ENCODE measurements at places on chromosomes 12 and 14. TPM values are rescaled to one million over a fixed set of nuclear protein-coding genes. Genes with fewer than 3 reads are reported as not detected.

DNA sequence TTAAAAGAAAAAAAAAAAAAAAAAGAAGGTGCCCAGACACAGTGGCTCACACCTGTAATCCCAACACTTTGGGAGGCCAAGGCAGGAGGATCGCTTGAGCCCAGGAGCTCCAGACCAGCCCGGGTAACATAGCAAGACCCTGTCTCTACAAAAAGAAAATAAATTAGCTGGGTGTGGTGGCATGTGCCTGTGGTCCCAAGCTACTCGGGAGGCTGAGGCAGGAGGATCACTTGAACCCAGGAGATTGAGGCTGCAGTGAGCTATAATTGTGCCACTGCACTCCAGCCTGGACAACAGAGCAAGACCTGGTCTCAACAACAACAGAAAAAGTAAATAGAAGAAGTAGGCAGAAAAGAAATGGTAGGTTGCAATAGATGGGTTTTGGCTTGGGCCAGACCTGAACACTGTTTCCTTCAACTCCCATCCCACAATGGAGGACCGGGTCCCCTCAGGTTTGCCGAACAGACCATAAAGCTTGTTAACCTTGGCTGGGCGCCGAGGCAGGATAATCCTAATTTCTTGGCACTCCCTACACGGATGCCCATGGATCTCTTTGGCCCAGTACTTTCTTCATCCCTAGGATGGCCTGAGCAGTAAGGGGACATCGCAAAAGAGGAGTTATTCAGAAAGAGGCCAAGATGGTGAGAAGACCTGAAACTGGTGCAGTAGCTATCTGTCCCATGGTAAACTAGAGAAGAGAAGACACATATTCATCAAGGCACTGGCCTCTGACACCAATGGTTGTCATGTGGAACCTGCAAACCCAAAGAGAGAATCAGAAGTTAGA, 165.5 kb upstream of the CCND2 start:
- no peaks in the 10 kb centered on the region for H3K36me3 ChIP-seq
- no peak for DNase-seq
- H3K4me1 ChIP-seq: no peaks in the 10 kb centered on the region
- H3K27me3 ChIP-seq: no peaks in the 10 kb centered on the region

DNA sequence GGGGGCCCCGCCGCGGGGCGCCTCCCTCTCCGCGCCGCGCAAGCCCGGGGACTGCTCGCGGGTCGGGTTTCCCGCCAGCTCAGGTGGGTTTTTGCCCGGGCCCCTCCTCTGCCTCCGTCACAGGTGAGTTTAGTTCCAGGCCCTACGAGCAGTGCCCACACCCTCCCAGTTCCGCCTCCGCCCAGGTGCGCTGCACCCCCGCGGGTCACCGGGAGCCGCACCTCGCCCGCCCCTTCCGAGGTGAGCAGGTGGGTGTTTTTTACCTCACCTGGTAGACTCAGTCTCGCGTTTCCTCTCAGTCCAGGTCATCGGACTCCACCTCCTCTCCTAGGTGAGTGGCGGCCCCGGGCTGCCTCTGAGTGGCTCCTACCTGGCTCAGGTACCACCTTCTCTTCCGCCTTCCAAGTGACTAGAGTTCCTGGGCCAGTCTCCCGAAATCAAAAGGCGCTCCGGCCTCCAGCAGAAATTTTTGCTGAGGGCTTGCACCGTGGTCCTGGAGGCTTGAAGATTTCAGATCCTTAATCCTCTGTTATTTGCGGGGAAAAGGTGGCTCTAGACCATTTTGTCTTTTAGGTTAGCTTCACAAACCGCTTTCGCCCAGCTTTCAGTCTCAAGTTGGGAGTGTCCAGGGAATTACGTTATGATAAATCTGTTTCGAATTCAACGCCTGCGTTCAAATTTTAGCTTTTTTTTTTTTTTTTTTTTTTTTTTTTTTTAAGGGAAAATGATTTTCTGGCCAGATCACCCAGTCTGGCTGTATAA, at the start of gene TMEM30B:
TSS of gene TMEM30B (minus strand) at position 153 of the 762 bp plus-strand sequence. CDS start 191 bp downstream, outside the sequence.
- H3K27me3 ChIP-seq: peaks cover 26% of the 10 kb centered on the region
- peak within 1 kb of the TSS; percentile 33 for H3K4me3 ChIP-seq
- no peaks in the 10 kb centered on the region for H3K36me3 ChIP-seq
- DNase-seq: no peak
- H3K27ac ChIP-seq: no peak within 1 kb of the TSS

- peak overlapping the region; percentile 88 for H3K27ac ChIP-seq
- H3K4me3 ChIP-seq: peak overlapping the region; percentile 48
- H3K4me1 ChIP-seq: peaks cover 3% of the 10 kb centered on the region
- DNase-seq: peak; percentile 82
- no peaks in the 10 kb centered on the region for H3K36me3 ChIP-seq
Observed at GRCh38 chr12:25436206-25437030, 116.7 kb downstream of the LMNTD1 start.

The CCDC184 gene
- total RNA-seq: 0.74 TPM

GRCh38 chr14:105456736-105457617, 17.6 kb upstream of the CRIP2 start:
- DNase-seq: no peak
- no peak overlapping the region for H3K27ac ChIP-seq
- no peaks in the 10 kb centered on the region for H3K36me3 ChIP-seq
- H3K27me3 ChIP-seq: no peaks in the 10 kb centered on the region
- H3K4me3 ChIP-seq: no peak overlapping the region
- H3K4me1 ChIP-seq: no peaks in the 10 kb centered on the region

The KRT75 gene
- total RNA-seq: 0.15 TPM

GRCh38 chr12:122051231-122051876, 27.2 kb upstream of the MLXIP start:
- H3K4me1 ChIP-seq: peaks cover 4% of the 10 kb centered on the region
- no peak overlapping the region for H3K27ac ChIP-seq
- DNase-seq: no peak
- H3K27me3 ChIP-seq: no peaks in the 10 kb centered on the region
- no peaks in the 10 kb centered on the region for H3K36me3 ChIP-seq
- no peak overlapping the region for H3K4me3 ChIP-seq

DNA sequence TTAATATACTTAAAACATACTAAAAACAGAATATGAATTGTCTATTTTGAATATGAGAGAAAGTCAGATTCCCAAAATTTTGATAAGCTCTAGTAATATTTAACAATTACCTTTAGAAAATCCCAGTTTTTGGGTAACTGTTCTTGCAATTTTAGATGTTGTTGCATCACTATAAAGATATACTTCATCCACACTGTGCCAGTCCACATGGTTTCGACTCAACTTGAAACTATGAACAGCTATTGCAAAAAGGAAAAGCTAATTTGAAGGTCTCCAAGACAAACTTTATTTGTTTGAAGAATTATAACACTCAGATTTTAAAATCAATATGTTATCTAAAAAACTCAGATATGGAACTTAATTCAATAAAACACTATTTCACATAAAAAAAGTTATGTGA, 59.9 kb downstream of the DDHD1 start:
- H3K27ac ChIP-seq: no peak overlapping the region
- H3K4me1 ChIP-seq: no peaks in the 10 kb centered on the region
- no peak overlapping the region for H3K4me3 ChIP-seq
- no peak for DNase-seq
- no peaks in the 10 kb centered on the region for H3K36me3 ChIP-seq
- H3K27me3 ChIP-seq: no peaks in the 10 kb centered on the region

The GPN3 gene
- total RNA-seq: 39.0 TPM

The MFAP5 gene
- total RNA-seq: not detected

DNA sequence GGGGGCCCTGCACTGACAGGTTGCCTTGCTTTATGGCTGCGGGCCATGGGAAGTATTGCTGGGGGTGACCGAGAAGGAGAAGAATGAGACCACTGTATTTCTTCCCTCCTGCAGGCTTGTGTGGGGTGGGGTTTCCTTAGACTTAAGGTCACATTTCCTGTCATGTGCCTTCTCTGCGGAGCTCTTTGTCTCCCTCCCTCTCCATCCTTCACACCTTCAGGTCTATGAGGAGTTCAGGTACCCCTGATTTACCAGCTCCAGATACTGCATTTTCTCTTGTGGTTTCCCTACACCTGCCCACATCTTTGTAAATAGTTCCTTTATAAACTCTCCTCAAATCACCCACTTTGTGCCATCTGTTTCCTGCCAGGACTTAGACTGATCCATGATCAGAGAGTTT, 3.6 kb downstream of the FNTB start:
- DNase-seq: no peak
- no peak overlapping the region for H3K27ac ChIP-seq

The TSPAN19 gene
- total RNA-seq: not detected

GRCh38 chr12:118617611-118618450, 241.5 kb downstream of the SUDS3 start:
- no peak overlapping the region for H3K27ac ChIP-seq
- no peak for DNase-seq
- no peaks in the 10 kb centered on the region for H3K27me3 ChIP-seq
- no peaks in the 10 kb centered on the region for H3K36me3 ChIP-seq
- H3K4me3 ChIP-seq: no peak overlapping the region

The TAS2R9 gene
- total RNA-seq: not detected

The PLEKHD1 gene
- 0.08 TPM for total RNA-seq

DNA sequence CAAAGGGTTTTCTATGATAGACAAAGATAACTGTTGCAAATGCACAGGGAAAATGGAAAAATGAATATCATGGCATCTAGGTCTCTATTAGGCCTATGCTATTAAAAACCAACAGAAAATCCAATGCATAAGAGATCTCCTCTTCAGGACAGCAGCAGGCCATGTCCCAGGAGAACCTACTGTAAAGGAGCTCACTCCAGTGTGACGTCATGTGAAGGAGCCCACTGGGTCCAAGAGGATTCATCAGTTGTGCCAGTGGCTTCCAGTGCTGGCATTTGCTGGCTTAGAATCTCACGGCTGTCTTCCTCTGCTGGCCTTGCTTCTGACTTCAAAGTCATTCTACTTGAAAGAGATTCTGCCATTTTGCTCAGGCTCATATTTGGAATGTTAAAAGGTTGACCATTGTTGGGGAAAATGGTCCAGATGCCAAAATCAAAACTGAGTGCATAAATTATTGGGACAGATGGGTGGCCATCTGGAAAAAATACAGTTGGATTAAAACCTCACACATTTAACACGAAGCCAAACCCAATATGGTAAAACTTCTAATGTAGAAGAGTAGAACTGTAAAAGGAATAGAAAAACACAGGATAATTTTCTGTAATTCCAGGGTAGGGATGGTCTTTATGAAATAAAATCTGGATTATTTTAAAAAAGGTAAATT, 75.4 kb upstream of the ARID2 start:
- H3K36me3 ChIP-seq: no peaks in the 10 kb centered on the region
- H3K27me3 ChIP-seq: peaks cover 5% of the 10 kb centered on the region
- no peak overlapping the region for H3K4me3 ChIP-seq
- no peak overlapping the region for H3K27ac ChIP-seq
- H3K4me1 ChIP-seq: no peaks in the 10 kb centered on the region

The CD4 gene
- 0.23 TPM for total RNA-seq

The FBXO34 gene
- total RNA-seq: 18.8 TPM

GRCh38 chr12:98456576-98457573, 58.5 kb upstream of the TMPO start:
- H3K4me1 ChIP-seq: peaks cover 5% of the 10 kb centered on the region
- H3K36me3 ChIP-seq: no peaks in the 10 kb centered on the region
- peak overlapping the region; percentile 43 for H3K4me3 ChIP-seq
- DNase-seq: no peak
- peak overlapping the region; percentile 11 for H3K27ac ChIP-seq
- H3K27me3 ChIP-seq: no peaks in the 10 kb centered on the region

DNA sequence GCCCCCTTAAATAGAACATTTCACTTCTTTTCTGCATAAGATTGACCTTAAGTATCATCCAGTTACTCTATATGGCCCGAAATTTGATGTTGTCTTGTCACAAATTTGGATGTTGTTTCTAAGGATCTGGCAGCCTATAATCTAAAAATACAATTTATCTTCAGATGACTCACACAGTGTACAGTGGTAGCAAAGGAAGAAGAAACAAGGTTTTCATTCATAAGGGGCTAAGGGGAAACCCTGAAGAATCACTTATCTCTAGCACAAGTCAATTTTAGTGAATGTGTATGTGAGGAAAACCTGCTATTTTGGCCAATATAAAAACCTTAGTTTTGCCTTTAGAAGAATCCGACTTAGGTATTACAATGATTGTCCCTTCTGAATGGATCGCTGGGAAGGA, 606.3 kb upstream of the LRFN5 start:
- no peak for DNase-seq
- H3K4me1 ChIP-seq: no peaks in the 10 kb centered on the region
- no peak overlapping the region for H3K4me3 ChIP-seq
- H3K36me3 ChIP-seq: no peaks in the 10 kb centered on the region

DNA sequence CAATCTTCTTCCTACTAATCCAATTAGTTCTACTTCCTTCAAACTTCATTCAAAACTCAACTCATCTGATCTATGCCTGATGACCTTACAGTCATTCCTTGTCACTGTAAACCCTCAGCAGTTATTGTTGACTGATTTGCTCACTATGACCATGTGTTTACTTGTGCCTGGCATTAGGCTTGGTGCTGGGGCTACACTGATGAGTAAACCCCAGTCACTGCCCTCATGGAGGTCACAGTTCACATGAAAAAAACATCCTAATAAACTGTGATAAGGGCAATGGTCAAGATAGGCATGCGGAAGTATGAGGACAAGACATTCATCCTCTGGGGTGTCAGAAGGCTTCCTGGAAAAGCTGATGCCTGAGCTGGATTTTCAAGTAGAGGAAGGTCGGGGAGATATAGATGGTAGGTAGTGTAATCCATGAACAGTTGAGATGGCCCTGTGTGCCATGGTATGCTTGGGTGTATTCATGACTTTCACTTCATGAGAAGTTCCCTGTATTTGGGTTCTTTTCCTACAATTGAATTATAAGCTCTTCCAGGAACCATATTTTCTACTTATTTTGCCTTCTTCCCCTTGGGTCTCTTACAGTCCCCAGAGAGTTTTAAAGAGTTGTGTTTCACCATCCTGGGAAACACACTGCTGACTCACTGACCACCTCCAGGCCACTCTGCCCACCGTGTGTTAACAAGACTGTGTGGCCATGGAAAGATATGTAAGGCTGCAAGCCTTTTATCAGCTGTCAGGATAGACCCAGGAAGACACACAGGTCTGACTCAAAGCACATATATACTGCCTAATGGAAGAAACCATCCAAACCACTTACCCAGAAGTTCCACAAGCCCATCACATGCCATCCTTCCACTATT, 38.7 kb upstream of the DUSP6 start:
- H3K4me3 ChIP-seq: no peak overlapping the region
- no peak overlapping the region for H3K27ac ChIP-seq
- no peaks in the 10 kb centered on the region for H3K4me1 ChIP-seq
- no peaks in the 10 kb centered on the region for H3K27me3 ChIP-seq
- DNase-seq: peak; percentile 24

GRCh38 chr12:53399896-53400295, 19.9 kb downstream of the SP1 start:
- no peak overlapping the region for H3K4me3 ChIP-seq
- no peaks in the 10 kb centered on the region for H3K36me3 ChIP-seq
- no peak for DNase-seq
- H3K27ac ChIP-seq: no peak overlapping the region

The TAS2R50 gene
- 0.18 TPM for total RNA-seq

GRCh38 chr12:67877727-67878126, 111.5 kb upstream of the IFNG-AS1 start:
- H3K36me3 ChIP-seq: no peaks in the 10 kb centered on the region
- H3K27me3 ChIP-seq: no peaks in the 10 kb centered on the region
- H3K27ac ChIP-seq: no peak overlapping the region
- DNase-seq: no peak

The NAV3 gene
- 2.5 TPM for total RNA-seq

The SERPINA12 gene
- not detected for total RNA-seq

- no peaks in the 10 kb centered on the region for H3K27me3 ChIP-seq
- H3K4me1 ChIP-seq: no peaks in the 10 kb centered on the region
- no peak overlapping the region for H3K4me3 ChIP-seq
- H3K27ac ChIP-seq: no peak overlapping the region
- H3K36me3 ChIP-seq: peaks cover 42% of the 10 kb centered on the region
Observed at GRCh38 chr12:107748472-107748871, 12.5 kb downstream of the PRDM4 start.

GRCh38 chr14:69699748-69700303, 67.1 kb upstream of the SRSF5 start:
- H3K36me3 ChIP-seq: no peaks in the 10 kb centered on the region
- no peaks in the 10 kb centered on the region for H3K4me1 ChIP-seq
- H3K4me3 ChIP-seq: no peak overlapping the region
